ENCODE measurements at places on chromosomes 16 and 17. TPM values are rescaled to one million over a fixed set of nuclear protein-coding genes. Genes with fewer than 3 reads are reported as not detected.

TRPV3 gene
- total RNA-seq = 3.2 TPM

HBM gene
- not detected for total RNA-seq

NUDT21 gene
- 38.1 TPM for total RNA-seq

CNTNAP1 gene
- 5.9 TPM for total RNA-seq

CCL7 gene
- total RNA-seq = not detected

C1QTNF8 gene
- total RNA-seq = not detected

DNAAF8 gene
- not detected for total RNA-seq

CISD3 gene
- 12.8 TPM for total RNA-seq

CCDC154 gene
- total RNA-seq = not detected

KRTAP2-3 gene
- total RNA-seq = not detected

CCDC102A gene
- 22.1 TPM for total RNA-seq

ZNF19 gene
- total RNA-seq = 2.2 TPM

GP2 gene
- not detected for total RNA-seq

RND2 gene
- total RNA-seq = 1.5 TPM

HIGD1B gene
- total RNA-seq = not detected

VPS25 gene
- total RNA-seq = 28.2 TPM

KCNJ2 gene
- 10.8 TPM for total RNA-seq

GP1BA gene
- total RNA-seq = not detected

SLC25A39 gene
- total RNA-seq = 93.1 TPM

TBC1D26 gene
- total RNA-seq = 4.2 TPM

OTOP3 gene
- 0.74 TPM for total RNA-seq

CACNG5 gene
- total RNA-seq = not detected

SAP30BP gene
- 79.1 TPM for total RNA-seq

TMEM106A gene
- total RNA-seq = 6.6 TPM

MRPS34 gene
- total RNA-seq = 89.6 TPM

C16orf92 gene
- not detected for total RNA-seq

ACAP1 gene
- 7.6 TPM for total RNA-seq

SEPTIN1 gene
- total RNA-seq = 3.7 TPM

MT1E gene
- 564 TPM for total RNA-seq

CFAP97D1 gene
- not detected for total RNA-seq

CTRB2 gene
- not detected for total RNA-seq

PSMD7 gene
- 74.4 TPM for total RNA-seq

TNFRSF13B gene
- total RNA-seq = not detected

VMO1 gene
- total RNA-seq = 12.5 TPM

CCR7 gene
- not detected for total RNA-seq

INCA1 gene
- 1.7 TPM for total RNA-seq

WRAP53 gene
- 7.6 TPM for total RNA-seq

CETP gene
- total RNA-seq = not detected

PRR35 gene
- total RNA-seq = not detected

CRHR1 gene
- 4.2 TPM for total RNA-seq

CCT6B gene
- 1.7 TPM for total RNA-seq

RBFOX1 gene
- 6.6 TPM for total RNA-seq

CD79B gene
- total RNA-seq = 3.9 TPM

TCAP gene
- total RNA-seq = 0.49 TPM

RABEP1 gene
- 33.4 TPM for total RNA-seq

TP53TG3 gene
- not detected for total RNA-seq

CCL13 gene
- total RNA-seq = 2.2 TPM

PERCC1 gene
- total RNA-seq = not detected

GPR142 gene
- 0.98 TPM for total RNA-seq

EVPLL gene
- total RNA-seq = 16.7 TPM

TP53TG3C gene
- total RNA-seq = not detected

DPEP2NB gene
- total RNA-seq = not detected
